Kidney (tissue), 22 donors: ENCODE measurements at places on chromosomes 12 and 14. TPM values are rescaled to one million over a fixed set of nuclear protein-coding genes. Genes with fewer than 3 reads are reported as not detected.

DNA sequence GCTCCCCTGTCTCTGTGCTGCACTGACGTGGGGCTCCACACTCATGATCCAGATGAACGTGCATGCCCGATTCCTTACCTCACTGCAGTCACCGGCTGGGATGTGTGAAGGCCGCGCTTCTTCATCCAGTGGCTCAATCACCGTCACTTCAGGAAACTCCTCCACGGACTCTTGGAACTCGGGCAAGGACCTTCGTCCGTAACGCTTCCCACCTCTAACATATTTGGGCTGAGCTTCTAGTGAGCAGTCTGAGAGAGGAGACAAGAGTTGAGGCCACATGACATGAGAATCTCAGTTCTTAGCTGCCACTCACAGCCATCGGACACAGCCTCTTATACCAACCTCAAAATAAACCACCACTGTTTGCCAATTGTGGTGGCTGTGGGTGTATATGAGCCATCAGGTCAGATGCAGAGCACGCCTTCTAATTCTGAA lies 38.3 kb downstream of the NIN start:
- no peak for DNase-seq

DNA sequence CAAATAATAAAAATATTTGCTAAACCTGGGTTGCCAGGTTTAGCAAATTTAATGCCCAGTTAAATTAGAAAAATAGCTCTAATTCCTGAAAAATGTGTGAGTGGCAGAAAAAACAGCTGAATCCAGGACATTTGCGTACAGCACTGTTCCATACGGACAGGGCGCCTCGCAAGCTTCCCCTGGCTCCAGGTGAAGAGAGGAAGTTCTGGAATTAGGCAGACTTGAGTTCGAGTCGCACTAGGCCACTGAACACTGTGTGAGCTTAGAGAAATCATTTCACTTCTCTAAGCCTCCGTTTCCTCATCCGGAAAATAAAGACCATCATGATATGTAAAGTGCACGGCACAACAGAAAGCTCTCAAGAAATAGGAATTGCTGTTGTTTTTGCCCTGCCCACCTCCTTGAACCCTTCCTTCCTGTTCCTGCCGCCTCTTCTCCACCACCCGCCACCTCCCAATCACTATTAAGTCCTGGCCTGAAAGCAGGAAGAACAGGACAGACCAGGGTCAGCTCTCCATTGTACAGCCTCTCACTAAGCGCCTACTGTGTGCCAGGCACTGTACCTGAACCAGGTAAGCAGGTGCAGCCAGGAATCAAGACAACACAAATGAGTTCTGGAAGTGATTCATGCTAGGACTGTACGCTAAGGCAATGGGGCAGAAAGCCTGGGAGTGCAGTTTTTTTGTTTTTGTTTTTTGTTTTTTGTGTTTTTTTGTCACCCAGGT lies 763 bp upstream of the PHETA1 start:
- no peak for DNase-seq

DNA sequence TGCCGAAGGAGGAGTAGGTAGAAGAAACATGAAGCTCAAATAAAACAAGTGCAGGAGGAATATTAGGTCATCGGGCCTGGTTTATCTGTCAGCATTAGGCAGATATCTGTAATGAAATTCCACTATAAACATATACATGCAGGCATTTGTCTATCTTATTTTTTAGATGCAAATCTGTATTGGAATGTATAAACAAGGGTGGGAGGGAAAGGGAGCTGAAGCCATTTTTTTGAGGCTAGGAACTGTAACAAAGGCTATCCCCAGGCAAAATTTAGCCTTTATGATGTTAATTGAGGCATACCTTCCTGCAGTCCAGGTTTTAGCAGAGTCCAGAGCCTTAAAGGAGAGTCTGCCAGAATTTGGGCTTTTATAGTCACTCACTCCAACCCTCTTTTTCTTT lies 72.5 kb downstream of the PHLDA1 start:
- DNase-seq: no peak

TOMM20L gene
- polyA plus RNA-seq: not detected

CFAP251 gene
- 2.9 TPM for polyA plus RNA-seq

NPFF gene
- polyA plus RNA-seq: 1.3 TPM
